Non-pigmented ciliary epithelial cell (primary cell): ENCODE measurements at places on chromosomes 1 and 21.

GRCh38 chr1:217469983-217470382 is 160.9 kb downstream of the GPATCH2 start:
- no peak for DNase-seq

- no peak for DNase-seq
These were observed 1.1 kb downstream of the TFAP2E start for GRCh38 chr1:35574125-35574654.

GRCh38 chr1:244636488-244637259 is 16.3 kb upstream of the DESI2 start:
- DNase-seq = no peak

DNA sequence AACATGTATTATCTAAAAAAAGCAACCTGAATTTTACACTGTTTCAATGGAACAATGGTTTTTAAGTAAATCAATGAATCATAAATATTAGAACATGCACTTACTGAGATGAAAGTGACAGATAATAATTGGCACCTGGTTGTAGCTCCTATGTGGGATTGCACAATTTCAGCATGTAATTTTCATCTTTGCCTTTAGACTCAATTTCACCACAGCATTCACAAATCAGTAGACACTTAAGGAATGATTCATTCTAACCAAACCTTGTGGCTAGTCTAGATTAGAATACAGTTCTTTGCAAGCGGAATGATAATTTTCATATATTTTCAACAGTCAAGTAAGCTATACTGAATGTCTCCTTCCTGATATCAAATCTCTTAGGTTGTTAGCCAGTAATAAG is 853.4 kb downstream of the KCNT2 start:
- peak; percentile 10 for DNase-seq

- DNase-seq = no peak
These were observed 20.6 kb downstream of the ABCB10 start for GRCh38 chr1:229537894-229538293.

- DNase-seq = peak; percentile 35
These were observed 67.8 kb downstream of the OBSCN start for GRCh38 chr1:228275430-228276173.
